ENCODE measurements at places on chromosomes 2 and 18.

DNA sequence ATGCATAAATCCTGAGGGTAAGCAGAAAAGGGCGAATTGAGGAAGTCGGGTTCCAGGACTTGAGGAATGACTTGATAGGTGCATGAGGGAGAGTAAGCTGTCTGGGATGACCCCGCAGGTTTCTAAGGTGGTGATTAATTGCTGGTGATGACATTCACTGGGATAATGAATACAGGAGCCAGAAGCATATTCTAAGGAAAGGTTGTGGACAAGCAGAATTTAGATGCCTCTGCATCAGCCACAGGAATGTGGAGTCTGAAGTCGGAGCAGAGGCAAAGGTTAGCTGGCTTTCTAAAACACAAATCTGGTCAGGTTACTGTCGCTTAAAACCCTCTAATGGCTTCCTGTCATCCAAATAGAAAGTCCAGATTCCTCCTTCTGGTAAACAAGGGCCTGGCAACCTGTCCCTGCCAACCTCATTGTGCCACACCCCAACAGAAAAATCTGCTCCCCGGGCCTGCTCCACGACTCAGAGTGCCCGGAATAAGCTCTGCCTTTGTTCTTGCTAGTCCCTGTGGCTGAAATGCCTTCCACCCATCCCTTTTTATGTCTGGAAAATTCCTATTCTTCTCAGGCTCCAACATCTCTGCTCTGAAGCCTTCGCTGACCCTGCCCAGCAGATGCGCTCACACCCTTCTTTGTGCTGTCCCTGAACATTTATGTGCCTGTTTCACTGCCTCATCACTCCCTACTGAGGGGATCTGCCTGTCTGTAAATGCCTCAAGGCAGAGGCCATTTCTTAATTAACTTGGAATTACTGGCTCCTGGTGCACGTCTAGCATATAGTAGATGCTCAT is 11.3 kb upstream of the TMEM214 start:
- no peak for DNase-seq

GRCh38 chr2:56008661-56009431 is 85.3 kb upstream of the EFEMP1 start:
- no peak for DNase-seq

- no peak for DNase-seq
These were observed at the start of gene TRPM8 for GRCh38 chr2:233917116-233917515. TRPM8 (plus strand) TSS chr2:233917373; CDS start chr2:233926538, 9,165 bp downstream.

DNA sequence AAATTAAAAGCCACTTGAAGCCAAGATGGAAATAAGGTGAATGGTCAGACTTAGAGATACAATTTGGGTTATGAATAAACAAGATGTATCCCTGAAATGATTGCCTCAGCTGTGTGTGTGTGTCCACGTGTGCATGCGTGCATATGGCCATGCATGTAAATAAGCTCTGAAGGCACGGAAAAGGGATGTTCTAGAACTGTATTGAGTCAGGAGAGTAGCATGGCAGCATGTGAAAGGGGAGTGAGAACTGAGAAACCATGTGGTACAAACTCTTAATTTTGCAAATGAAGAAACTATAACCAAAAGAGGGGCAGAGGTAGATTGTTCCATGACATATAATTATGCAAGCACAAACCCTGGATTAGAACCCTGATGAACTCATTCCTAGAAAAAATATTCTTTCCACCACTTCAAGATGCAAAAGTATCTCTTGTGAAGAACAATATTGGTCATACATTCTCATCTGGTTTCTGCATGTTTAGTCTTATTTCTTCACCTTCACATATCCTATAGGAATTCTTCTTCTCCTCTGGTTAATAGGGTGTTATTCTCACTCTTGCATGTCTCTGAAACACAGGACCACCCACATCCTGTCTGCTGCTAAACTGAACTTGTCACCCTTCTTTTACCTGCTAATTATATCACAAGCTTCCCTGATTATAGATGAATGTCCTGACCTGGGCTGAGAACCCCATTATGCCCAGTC is 455.8 kb downstream of the SETBP1 start:
- no peak for DNase-seq

GRCh38 chr2:149928011-149928410 is 340.4 kb upstream of the MMADHC start:
- no peak for DNase-seq

GRCh38 chr2:61463769-61464475 is 7.0 kb downstream of the USP34 start:
- DNase-seq, result no peak

DNA sequence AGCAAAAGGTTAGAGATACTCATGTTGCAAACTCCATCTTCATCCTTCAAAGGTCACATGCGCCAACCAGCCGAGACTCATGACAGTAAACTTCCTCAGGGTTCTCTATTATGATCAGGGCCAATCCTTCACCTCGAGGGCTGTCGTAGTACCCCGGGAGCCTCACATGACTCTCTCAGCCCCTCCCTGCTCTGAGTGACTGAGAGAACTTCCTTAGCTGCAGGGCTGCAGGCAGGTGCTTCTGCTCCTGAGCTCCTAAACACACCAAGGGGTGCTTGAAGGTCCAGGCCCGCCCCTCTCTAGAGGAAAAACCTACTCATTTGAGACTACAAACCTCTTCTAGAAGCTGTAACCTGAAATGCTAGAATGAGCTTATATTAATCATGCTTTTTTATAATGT is 48.2 kb downstream of the LONRF2 start:
- DNase-seq, result no peak

DNA sequence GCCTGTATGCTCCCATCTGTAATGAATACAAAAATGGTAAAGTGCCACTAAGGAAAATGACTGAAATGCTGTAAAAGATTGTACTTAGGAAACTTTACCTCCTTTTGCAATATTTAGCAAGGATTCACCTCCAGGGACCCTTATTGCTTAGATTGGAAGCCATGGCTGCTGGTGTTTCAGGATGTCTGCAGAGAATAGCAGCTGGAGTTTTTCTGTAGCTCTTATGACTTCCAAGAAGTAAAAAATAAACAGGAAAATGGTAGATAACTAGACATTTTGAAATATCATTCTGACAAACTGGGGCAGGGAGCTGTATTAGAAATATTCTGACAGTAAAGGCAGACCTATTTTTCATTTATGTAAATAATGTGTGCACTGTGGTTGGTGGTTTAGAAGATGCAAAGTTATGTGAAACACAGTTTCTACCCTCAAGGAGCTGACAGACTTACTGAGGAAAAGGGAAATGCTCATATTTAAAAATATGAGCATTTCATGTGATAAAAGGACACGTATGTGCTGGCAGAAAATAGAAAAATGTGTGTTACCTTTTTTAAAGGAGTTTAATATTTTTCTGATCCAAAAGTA is 224.9 kb upstream of the BOD1L2 start:
- no peak for DNase-seq

DNA sequence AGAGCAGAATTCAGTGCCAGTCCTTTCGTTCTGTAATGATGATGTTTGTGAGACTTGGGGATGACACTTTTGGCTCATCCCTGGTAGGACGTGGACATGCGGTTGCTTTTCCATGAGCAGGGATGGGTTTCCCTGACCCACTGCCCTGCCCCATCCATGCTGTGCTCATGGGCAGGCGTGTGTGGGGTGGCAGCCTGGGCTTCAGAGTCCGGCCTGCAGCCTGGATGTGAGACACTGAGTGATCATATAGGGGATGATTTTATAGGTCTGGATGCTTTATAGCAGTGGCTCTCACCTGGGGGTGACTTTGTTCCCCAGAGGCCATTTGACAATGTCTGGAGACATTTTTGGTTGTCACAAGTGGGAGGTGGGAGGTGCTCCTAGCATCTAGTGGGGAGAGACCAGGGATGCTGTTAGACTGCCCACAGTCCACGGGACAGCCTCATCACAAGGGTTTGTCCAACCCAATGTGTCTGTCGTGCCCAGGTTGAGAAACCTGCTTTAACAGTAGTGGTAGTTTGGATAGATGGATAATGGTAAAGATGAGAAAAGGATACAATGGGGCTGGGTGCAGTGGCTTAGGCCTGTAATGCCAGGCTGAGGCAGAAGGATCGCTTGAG is 38.9 kb downstream of the LDLRAD4 start:
- no peak for DNase-seq

DNA sequence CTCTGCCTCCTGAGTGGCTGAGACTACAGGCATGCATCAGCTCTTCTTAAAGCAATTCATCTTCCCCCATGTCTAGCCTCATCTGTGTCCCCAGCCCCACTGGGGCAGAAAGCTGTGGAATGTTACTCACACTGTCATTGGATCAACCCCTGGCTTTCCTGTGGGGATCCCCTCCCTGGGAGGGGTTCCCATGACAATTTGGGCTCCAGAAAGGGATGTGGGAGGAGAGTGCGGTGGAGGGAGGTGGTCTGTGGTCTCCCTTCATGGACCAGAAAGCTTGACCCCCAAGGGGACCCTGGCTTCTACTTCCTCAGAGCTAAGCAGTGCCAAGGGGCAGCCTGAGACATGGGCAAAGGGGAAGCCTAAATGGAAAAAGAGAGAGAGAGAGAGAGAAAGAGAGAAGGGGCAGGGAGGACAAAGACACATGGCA is 1.3 kb downstream of the NGEF start:
- DNase-seq, result no peak

- peak; percentile 70 for DNase-seq
These were observed 573 bp downstream of the KDSR start for GRCh38 chr18:63366213-63367052.

GRCh38 chr2:56729212-56729611 is 545.4 kb downstream of the CCDC85A start:
- no peak for DNase-seq

GRCh38 chr2:105144152-105144940 is 97.2 kb upstream of the GPR45 start:
- DNase-seq, result no peak

DNA sequence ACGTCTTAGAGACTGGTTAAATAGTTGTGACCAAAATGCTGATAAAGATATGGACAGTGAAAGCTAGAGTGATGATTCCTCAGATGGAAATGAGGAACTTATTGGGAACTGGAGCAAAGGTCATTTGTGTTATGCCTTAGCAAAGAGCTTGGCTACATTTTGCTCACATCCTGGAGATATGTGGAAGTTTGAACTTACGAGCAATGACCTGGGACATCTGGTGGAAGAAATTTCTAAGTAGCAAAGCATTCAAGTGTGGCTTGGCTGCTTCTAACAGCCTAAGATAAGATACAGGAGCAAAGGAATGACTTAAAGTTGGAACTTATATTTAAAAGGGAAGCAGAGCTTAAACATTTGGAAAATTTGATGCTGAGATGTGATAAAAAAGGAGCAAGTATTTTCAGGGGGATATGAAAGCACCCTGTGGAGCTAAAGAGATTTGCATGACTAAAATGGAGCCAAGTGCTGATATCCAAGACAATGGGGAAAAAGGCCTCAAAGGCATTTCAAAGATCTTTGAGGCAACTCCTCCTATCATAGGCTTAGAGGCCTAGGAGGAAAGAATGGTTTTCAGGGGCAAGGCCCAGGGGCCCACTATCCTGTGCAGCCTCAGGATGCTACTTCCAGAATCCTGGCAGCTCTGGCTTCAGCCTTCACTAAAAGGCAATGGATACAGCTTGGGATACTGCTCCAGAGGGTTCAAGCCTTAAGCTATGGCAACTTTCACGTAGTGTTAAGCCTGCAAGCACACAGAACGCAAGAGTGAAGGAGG is 124.1 kb upstream of the KLHL14 start:
- no peak for DNase-seq

DNA sequence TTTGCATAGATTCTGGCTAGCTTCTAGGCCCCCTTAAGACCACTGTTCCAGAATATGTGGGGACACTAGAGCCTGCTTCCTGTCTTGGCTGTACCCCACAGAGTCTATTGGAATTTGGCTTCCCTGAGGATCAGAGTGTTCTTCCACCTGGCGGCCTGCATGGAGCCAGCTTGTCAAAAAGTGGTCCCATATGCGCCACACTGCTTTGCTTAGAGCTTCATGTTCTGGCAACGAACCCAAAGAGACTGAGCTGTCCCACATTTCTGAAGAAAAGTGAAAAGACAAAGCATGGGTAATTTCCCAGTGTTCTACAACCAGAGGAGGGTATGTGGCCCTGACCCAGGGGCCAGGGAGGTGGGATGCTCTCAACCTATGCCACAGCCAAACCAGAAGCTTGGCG is 52.7 kb upstream of the FZD7 start:
- DNase-seq, result no peak

DNA sequence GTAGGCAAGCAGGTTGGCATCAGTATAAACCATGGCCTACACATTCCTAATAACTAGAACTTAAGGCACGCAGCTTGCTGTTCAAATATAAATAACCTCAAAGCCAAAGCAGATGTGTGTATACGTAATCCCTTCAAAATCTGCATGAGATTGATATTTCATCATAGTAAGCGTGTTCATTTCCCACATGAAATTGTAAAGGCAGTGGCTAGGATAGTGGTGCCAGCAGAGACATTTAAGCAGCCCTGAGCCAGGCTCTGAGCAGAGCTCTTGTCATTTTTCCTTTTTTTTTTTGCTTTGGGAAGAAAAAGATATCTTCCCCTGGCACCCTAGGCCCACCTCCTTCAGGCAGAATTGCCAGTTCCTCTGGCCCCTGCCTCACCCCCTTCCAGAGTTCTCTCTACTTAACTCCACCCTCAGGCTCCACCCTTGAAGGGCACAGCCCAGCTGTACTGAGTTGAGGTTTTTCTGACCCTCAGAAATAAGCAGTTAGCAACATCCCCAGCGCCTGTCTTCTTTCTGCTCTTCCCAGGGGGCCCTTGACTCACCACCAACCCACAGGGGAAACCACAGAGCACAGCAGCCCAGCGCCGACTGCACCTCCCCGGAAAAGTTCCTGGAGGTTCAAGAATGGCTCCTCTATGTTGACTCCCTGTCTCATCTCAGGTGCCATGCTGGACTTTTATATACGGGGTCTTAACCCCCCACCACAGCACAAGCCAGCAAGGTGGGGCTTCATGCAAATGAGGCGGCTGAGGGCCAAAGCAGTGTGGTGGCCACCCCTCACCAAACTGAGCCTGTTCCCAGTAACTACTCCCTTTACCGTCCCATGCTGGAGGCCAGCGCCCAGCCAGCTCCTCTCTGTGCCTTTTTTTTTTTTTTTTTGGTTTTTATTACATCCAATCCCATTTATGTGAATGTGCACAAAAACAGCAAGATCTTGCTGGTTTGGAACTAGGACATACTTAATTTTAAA is 84.7 kb downstream of the EHD3 start:
- peak; percentile 46 for DNase-seq

All from activated CD4-positive, alpha-beta T cell treated with anti-CD3 and anti-CD28 coated beads, Interleukin-2, amount 10 ng/mL, durations not matched to agents 7 days and 5 days (primary cell).